ENCODE measurements at places on chromosomes 13 and 19. TPM values are rescaled to one million over a fixed set of nuclear protein-coding genes. Genes with fewer than 3 reads are reported as not detected.

Gene GRIN3B
- 8.3 TPM for total RNA-seq

Gene DHDH
- total RNA-seq, result not detected

Gene ZNF723
- total RNA-seq, result not detected

Gene N4BP2L1
- total RNA-seq, result 5.7 TPM

Gene NCR1
- not detected for total RNA-seq

Gene ELL
- total RNA-seq, result 13.6 TPM

Gene RTBDN
- total RNA-seq, result not detected

Gene IL12RB1
- 0.12 TPM for total RNA-seq

Gene INSR
- 134 TPM for total RNA-seq

Gene C19orf81
- total RNA-seq, result 3.1 TPM

Gene CGB5
- not detected for total RNA-seq

Gene ZNF534
- total RNA-seq, result not detected

Gene ADAT3
- total RNA-seq, result 4.8 TPM

Gene PGLYRP2
- total RNA-seq, result not detected

Gene SIGLEC11
- not detected for total RNA-seq

Gene PTGIR
- total RNA-seq, result 1.8 TPM

Gene C19orf38
- total RNA-seq, result not detected

Gene CGB1
- total RNA-seq, result not detected

Gene ZNF382
- 8.5 TPM for total RNA-seq

Gene CDC16
- 46.6 TPM for total RNA-seq

Gene ZNF763
- 6.7 TPM for total RNA-seq

Gene GSX1
- not detected for total RNA-seq

Gene HIPK4
- total RNA-seq, result not detected

Gene IFNL1
- total RNA-seq, result not detected

Gene ZFR2
- not detected for total RNA-seq

Gene RPS19
- 1,545 TPM for total RNA-seq

Gene LINGO3
- not detected for total RNA-seq

All from glomerular endothelial cell (primary cell).